Stimulated activated CD4-positive, alpha-beta T cell treated with anti-CD3 and anti-CD28 coated beads, TNF-alpha, amount 100 ng/mL, for 4 hours (primary cell): ENCODE measurements at places on chromosomes 4 and X.

GRCh38 chr4:54099287-54099747 lies 646 bp upstream of the GSX2 start:
- DNase-seq = no peak

DNA sequence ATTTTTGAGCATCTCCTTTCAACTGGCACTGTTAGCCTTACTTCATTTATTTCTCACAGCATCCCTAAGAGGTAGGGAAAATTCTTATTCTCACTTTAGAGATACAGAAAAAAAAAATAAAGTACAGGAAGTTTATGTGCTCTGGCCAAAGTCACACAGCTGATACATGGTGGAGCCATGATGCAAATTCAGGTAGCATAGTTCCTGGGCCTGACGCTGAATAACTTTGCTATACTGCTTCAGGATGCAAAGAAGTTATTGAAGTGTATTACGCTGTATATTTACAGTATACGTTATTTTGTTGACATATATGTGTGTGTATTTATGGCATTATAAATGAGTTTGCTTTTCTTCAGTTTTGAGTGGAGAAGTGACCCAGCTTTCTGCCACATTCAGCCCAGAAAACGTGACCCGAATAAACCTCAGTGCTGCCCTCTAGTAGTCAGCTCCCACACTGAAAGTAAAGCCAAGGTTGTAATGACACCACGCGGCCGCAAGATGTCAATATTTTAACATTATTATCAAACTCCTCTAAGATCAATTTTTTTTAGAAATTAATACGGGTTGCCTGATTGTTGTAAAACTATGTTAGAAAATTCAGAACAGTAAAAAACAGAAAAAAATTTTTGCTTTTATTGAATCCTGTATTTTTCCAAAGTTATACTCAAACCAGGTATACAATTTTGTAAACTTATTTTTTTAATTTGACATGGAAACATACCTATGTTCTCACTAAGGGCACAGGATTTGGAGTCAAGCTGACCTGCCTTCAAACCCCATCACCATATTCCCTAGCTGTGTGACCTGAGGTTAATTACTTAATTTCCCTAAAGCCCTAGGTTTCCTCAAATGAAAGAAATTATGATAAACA lies 3.8 kb upstream of the GUCY2F start:
- DNase-seq = peak; percentile 37

DNA sequence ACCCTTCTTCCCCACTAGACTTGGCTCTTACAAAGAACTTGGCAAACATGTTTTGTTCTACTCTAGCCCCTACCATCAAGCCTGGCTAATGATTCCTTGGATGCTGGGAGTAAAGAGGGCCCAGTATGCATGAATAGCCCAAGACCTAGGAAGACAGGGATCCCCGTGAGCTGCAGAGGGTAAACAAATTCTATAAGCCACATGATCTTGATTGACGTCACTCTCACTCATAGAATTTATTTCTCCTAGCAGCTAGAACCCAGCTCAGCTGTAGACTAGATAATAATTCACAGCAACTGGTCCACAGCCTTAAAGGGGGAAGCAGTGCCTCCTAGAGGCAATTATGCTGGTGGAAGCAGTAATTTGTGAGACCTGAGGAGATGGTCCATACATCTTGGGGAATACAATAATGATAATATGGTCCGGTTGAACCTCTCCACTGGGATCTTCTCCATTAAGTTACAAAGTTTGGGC lies 16.1 kb upstream of the USO1 start:
- DNase-seq = peak; percentile 21

- peak; percentile 28 for DNase-seq
These were observed at the start of gene NUDT6 for GRCh38 chr4:122921971-122922876. Gene NUDT6 (minus strand): TSS chr4:122922597. CDS start chr4:122922572, 25 bp downstream.

DNA sequence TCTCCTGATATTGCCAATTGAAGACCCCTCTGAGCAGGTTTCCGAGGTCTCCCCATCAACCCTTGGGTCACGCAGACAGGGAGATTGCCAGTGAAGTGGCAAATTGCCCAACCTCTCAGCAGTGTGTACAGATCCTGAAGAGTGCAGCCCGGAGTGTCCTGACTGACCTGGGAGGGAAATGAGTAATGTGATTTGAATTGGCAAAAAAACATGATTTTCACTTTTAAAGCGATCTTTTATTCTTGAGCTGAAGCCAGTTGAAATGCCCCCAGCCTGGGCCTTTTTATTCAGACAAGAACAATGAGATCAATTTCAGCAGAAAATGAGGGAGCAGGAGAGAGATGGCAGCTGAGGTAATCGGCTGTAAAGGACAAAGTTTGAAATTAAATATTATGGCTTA lies 401.8 kb downstream of the RAPGEF2 start:
- DNase-seq = no peak

- no peak for DNase-seq
These were observed 37.8 kb downstream of the PHKA2 start for GRCh38 chrX:18946157-18946556.

DNA sequence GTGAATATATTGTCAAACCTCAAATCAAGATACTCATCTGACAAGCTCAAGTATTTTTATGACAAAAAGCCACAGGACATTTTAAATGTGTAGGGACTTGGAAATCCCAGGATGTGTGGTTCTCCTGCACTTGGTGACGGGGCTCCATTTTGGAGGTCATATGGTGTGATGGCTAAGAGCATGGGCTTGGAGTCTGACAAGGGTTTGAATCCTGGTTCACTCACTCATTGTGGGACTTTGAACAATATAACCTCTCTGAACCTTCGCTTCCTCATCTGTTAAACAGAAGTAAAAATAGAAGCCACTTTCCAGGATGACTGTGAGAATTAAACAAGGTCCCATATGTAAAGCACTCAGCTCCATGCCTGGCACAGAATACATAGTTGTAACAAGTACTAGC lies 99.6 kb downstream of the SMIM20 start:
- no peak for DNase-seq

DNA sequence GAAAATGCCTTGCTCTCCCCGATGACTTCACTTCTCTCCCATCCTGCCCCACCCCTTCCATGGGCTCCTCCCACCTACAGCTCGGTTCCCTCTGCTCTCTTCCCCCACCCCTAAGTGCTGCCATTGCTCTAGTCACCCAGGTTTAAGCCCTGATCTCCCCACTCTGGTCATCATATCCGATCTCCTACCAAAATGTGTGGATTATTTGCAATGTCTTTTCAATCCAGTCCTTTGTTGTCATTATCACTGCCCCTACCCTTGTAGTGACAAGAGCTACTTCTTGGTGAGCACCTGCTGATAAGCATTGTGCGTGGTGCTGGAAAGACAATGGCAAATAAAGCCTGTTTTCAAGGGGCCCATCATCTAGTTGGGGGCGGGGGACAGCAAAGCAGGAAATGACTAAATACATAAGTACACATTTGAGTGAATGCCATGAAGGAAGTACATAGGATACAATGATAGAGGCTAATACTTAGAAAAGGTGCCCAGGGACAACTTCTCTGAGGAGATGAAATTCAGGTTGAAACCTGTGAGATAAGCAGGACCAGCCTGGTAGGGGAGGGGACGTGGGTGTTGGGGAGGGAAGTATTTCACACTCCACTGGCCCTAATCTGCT lies 63.8 kb downstream of the DLG3 start:
- no peak for DNase-seq

GRCh38 chrX:73922856-73923455 lies 360.0 kb downstream of the CHIC1 start:
- no peak for DNase-seq

GRCh38 chrX:37314531-37314930 lies 34.6 kb upstream of the PRRG1 start:
- DNase-seq = no peak

DNA sequence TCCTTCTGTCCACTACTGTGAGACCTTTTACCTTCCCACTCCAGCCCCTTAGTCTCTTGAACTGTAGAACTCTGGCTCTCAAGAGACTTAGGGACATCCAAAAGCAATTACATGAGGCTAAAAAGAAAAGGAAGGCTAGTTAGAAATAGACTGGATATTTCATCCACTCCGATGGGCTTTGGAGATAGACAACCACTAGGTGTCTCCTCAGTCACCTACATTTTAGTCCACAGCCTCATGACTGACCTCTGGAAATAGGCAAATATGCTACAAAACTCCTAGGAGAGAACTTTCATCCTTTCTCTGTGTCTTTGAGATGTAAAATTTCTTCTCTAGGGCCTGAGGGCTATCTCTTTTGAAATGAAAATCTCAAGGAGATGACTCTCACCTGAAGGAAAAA lies 45.1 kb upstream of the LAMP2 start:
- DNase-seq = no peak

- DNase-seq = no peak
These were observed 298.3 kb downstream of the HS3ST1 start for GRCh38 chr4:11130195-11130970.

DNA sequence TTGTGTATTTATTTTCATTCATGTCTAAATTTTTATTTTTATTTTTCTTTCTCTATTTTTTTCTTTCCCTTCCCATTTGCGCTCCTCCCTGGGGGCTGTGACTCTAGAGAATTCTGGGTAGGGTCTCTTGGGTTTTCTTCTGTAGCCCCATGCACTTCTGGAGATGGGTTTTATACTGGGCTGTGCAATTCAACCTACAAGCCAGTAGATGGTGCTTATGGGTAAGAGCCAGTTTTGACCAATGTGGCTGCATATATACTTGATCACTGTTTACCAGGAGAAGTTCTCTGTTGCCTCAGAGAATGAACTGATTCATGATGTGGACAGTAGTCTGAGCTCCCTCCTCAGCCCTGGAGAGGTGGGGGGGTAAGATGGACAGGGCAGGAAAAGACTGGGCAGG lies 614.6 kb downstream of the PCDH19 start:
- DNase-seq = no peak

DNA sequence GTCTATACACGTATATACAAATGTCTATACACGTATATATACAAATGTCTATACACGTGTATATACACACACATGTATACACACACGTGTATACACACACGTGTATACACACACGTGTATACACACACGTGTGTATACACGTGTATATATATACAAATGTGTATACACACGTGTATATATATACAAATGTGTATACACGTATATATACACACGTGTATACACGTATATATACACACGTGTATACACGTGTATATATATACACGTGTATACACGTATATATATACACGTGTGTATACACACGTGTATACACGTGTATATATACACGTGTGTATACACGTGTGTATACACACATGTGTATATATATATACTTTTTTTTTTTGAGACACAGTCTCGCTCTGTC lies 23.9 kb upstream of the N4BP2 start:
- DNase-seq = no peak

GRCh38 chr4:89576246-89576645 lies 260.7 kb downstream of the SNCA start:
- DNase-seq = no peak

GRCh38 chrX:17692709-17693346 lies 44.5 kb upstream of the SCML1 start:
- no peak for DNase-seq

DNA sequence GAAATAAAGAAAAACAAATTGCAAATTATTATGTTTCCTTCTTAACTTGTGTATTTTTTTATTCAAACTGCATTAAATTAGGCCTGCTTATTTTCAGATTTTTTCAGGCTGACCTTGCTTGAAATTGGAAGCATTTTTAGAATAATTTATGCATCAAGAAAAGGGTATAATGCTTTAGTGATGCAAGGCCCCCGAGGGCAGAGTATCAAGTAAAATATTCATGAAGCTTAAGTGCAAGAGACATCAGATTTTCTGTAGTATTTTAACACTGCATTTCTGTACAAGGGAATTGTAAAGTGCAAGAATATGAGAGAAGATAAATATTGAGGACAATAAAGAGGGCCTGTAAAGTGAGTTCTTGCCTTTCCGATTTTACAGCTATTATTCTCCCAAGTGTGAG lies 485.8 kb upstream of the ATOH1 start:
- DNase-seq = no peak

GRCh38 chrX:40224658-40225057 lies 126.9 kb upstream of the BCOR start:
- DNase-seq = no peak

GRCh38 chr4:124941267-124941666 lies 228.7 kb upstream of the ANKRD50 start:
- no peak for DNase-seq

GRCh38 chr4:178138491-178138890 lies 696.3 kb upstream of the AGA start:
- no peak for DNase-seq

DNA sequence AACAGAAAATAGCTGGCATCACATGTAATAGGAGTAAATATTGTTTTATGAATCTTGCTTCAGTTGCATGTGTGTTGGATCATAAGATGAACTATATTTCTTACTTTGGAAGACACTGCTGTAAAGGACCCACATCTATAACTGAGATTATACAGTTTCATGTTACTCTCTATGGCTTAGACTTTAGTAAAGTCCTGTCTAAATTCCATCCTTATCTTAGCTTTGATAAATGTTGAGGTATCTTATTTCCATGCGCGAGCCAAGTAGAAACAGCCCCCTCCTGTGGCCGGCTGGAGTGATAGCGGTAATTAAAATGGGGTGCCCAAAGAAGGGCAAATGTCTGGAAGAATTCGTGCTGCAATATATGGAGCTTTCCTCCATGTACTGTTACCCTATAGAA lies 43.0 kb downstream of the CCDC158 start:
- peak; percentile 1 for DNase-seq
